NCI-H345 (cell line): ENCODE measurements at places on chromosomes 12 and 14.

GRCh38 chr12:93287149-93287548 is 90.6 kb upstream of the NUDT4 start:
- DNase-seq = no peak

- no peak for DNase-seq
These were observed 194.9 kb upstream of the SYT10 start for GRCh38 chr12:33634544-33634943.

- no peak for DNase-seq
These were observed 103.1 kb downstream of the ETV6 start for GRCh38 chr12:11752403-11753149.

GRCh38 chr14:21038441-21039422 is 3.4 kb upstream of the RNASE7 start:
- no peak for DNase-seq

DNA sequence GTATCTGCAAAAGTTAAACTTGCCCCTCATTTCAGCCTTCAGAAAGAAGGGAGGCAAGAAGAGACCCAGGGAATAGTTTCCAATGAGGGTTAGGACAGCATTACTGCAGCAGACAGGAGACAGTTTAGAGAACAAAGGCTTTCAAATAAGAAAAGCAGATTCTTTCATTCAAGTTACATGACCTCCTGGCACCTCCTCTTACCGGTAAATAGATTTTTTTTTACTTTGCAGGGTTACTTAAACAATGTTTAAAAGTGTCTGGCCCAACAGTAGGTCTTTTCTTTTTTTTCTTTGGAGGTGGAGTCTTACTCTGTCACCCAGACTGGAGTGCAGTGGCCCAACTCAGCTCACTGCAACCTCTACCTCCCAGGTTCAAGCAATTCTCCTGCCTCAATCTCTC is 47.1 kb downstream of the SINHCAF start:
- DNase-seq = no peak

GRCh38 chr12:125189015-125189414 is 123.8 kb downstream of the AACS start:
- no peak for DNase-seq

DNA sequence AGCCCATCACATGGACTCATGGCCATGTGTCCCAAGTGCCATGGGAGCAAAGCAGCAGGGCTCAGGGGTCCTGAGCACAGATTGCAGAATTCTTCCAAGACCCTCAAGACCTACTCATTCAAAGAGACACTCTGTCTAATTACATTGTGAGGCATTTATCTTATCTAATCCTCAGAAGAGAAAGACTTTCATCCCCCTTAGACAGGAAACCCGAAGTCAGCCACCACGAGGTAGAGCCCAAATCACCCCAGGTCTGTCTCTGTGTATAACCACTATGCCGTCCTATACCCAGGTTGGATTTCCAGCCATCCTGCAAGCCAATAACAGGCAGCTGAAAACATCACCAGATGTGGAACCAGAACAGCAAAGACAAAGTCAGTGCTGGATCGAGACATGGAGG is 8.9 kb upstream of the BCL11B start:
- DNase-seq = no peak

- no peak for DNase-seq
These were observed 30.6 kb downstream of the CLECL1 start for GRCh38 chr12:9702255-9702654.

- no peak for DNase-seq
These were observed 392.9 kb downstream of the NOVA1 start for GRCh38 chr14:26204728-26205479.

GRCh38 chr14:77046721-77047120 is 18.2 kb upstream of the IRF2BPL start:
- no peak for DNase-seq

- no peak for DNase-seq
These were observed 342.0 kb downstream of the NPAS3 start for GRCh38 chr14:33280646-33281045.

GRCh38 chr12:79086541-79087296 is 222.1 kb downstream of the SYT1 start:
- DNase-seq = no peak

GRCh38 chr12:24839268-24839791 is 109.6 kb downstream of the BCAT1 start:
- no peak for DNase-seq

DNA sequence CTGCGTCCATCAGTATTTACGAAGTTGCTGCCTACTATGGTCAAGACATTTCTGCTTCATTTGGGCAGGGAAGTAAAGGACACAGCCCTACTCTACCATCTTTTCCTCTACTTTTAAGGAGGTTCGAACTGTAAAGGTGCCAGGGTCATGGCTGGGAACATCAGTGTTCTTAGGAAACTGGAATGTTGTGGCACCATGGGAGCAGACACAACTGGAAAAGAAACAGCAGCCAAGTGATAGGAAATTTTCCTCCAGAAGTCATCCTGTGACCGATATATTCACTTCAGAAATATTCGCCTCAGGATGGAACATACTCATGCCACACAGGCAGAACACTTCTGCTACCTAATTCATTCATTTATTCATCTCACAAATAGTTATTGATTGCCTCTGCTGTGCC is 104.4 kb downstream of the ETV6 start:
- no peak for DNase-seq

GRCh38 chr14:92040431-92041051 is 682 bp upstream of the TRIP11 start:
- DNase-seq = peak; percentile 55

DNA sequence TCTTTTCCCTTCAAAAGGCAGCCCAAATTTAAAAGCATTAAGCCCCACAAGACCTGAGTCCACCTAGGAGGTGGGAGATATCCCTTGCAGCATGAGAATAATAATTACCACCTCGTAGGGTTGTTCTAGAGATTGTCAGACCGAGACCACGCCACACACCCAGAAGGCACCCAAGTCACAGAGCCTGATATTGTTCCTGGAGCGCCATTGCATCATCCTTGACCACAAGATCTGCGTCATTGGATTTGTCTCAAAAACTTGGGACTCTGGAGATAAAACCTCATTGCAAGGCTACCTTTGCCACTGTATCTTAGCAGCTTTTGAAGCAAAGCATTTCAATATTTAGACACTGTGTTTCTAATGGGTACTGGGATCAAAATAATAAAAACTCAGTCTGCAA is 29.4 kb upstream of the PPP2R5C start:
- DNase-seq = no peak

DNA sequence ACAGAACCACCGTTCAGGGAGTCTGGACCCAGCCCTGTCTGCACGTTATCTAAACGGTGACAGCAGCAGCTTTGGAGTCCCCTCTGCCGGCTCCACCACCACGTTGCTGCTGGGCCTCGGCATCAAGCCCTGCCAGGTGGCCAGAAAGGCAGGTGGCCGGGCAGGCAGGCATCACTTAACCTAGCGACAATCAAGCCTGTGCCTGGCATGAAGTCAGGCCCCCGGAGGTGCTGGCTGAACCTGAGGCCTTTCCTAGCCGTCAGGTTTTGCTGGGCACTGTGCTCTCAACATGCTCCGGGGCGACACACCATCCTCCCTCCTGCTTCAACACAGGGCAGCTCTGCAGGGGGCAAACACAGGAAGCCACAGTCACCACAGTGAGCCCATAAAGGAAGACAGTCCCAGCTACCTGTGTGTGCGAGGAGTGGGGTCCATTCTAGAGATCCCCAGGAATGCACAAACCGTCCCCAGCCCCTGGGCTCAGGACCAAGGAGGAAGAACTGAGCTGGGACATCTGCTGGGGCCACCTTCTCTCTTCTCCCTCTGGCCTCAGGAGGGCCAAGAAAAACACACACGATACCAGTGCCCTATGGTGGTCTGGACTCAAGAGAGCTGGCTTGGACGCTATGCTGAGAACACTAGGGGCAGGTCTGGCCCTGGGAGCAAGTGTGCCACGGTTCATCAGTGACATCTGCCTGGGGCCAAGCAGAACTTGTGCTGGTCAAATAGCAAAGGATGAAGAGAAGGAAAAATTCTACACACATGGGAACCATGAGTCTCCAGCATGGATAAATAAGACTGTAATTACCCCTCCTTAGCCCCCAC is 44.7 kb downstream of the CCDC88C start:
- peak; percentile 72 for DNase-seq

GRCh38 chr12:25364529-25365339 is 114.0 kb upstream of the KRAS start:
- DNase-seq = no peak

GRCh38 chr12:88298014-88298682 is 156.0 kb downstream of the TMTC3 start:
- no peak for DNase-seq

- DNase-seq = no peak
These were observed 1.3 kb downstream of the RNASE8 start for GRCh38 chr14:21058903-21059302.

- DNase-seq = no peak
These were observed 42.6 kb downstream of the GPATCH2L start for GRCh38 chr14:76194327-76194726.

- no peak for DNase-seq
These were observed 15.4 kb upstream of the KITLG start for GRCh38 chr12:88595697-88596096.

DNA sequence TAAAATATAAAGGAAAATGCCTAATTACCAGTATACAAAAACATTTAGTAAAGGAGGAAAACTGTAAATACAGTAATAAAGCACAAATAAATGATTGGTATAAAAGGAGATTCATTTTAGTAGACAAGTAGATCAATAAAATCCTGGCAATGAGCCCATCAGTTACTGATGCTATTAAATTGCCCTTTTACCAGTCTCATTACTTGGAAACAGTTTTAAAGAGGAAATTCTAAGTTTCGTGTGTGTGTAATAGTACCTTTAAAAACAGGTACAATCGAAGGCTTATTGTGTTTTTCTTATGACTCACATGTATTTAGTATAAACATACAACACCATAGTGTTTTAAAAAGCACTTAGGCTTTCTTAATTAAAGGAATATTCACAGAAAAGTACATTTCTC is 46.4 kb upstream of the SYT10 start:
- no peak for DNase-seq

DNA sequence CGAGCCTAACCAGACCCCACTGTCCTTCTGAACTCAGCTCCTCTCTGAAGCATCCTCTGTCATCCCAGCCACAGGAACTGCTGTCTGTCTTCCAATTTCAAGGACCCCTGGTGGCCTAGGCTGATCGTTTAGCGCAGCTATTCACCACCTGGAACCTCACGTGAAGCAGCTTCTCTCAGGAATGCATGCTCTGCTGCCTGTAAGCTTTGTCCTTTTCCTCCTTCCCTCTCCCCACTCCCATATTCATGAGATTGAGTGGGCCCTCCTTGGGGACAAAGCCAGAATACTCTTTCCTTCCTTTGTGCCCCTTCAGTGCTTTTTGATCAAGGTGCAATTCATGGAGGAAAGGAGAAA is 17.2 kb downstream of the DPF3 start:
- no peak for DNase-seq

GRCh38 chr12:5022025-5022424 is 21.7 kb upstream of the KCNA5 start:
- no peak for DNase-seq

GRCh38 chr12:93713060-93713459 is 35.9 kb downstream of the CRADD start:
- no peak for DNase-seq

GRCh38 chr14:68112442-68112841 is 292.9 kb downstream of the RAD51B start:
- DNase-seq = no peak

GRCh38 chr14:72771561-72771960 is 122.3 kb downstream of the DPF3 start:
- no peak for DNase-seq

- DNase-seq = no peak
These were observed 8.6 kb downstream of the PDE3A start for GRCh38 chr12:20376984-20377383.

- DNase-seq = no peak
These were observed 452.2 kb downstream of the BCL11B start for GRCh38 chr14:98819867-98820206.

DNA sequence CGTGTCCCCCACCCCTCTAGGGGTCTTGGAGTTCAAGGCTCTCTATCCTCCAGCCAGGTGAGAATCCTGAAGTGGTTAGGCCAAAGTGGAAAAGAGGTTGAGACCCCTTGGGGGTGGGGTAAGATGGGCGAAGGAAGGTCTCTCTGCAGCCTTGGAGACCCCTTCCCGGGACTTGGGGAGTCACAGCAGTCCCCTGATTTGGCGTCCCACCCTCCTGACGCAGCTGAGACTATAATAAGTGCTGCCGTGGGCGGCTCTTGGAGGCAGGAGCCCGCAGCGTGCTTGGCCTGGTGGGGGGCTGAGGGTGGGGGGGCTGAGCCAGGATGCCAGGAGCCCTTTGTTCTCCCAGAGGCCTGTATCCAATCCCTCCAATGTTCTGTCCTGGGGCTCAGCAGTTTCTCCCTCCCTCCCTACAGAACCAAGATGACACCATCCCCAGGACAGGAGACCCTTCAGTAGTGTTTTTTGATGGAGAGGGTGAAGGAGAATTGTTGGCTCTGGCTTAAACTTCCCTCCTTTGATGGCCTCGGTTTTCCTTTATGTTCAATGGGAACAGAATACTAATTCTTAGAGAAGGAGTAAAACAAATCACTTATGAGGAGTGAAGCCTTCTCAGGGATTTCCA is 1.5 kb upstream of the AGAP2 start:
- no peak for DNase-seq

GRCh38 chr14:92323011-92323915 is at the start of gene SLC24A4:
SLC24A4 (plus strand) TSS chr14:92323165; CDS start chr14:92323831, 666 bp downstream.
- peak; percentile 28 for DNase-seq

DNA sequence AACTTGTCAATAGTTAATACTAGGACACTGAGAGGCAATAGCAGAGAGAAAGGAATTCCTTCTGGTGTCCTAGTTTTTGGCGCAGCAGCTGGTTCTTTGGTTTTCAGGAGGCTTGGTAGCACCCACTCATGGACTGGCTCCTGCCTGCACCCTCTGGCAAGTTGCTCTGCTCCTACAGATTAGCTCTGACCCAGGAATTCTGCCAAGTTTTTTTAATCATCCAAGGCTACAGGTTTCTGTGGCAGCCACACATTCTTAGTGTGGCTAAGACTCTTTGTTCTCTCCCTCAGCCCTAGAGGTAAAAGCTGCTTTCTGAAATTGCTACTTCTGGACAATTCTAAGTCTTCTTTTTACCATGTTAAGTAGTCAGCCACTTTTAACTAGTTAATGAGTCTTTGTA is 72.0 kb upstream of the FKBP4 start:
- no peak for DNase-seq

DNA sequence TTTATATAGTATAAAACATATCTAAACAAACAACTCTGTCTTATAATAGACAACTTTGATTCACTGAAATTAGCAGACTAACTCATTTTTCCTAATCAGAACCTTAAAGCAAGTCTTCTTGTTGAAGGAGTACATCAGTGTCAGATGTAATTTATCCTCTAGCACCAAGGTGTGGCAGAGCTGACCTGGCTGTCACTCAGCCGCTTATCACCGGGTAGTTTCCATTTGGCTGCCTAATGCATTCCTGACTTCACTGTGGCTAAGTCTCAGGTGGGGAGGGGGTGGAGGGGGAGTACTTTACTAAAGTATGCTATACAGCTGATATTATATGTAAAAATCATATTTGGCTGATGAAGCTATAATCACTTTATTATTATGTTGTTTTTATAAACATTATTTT is 339.9 kb upstream of the RGS6 start:
- no peak for DNase-seq
